HepG2 (cell line): ENCODE measurements at places on chromosomes 12 and 14.
A peak's percentile ranks its signal among the peaks of the same experiment; 100 is the strongest.

DNA sequence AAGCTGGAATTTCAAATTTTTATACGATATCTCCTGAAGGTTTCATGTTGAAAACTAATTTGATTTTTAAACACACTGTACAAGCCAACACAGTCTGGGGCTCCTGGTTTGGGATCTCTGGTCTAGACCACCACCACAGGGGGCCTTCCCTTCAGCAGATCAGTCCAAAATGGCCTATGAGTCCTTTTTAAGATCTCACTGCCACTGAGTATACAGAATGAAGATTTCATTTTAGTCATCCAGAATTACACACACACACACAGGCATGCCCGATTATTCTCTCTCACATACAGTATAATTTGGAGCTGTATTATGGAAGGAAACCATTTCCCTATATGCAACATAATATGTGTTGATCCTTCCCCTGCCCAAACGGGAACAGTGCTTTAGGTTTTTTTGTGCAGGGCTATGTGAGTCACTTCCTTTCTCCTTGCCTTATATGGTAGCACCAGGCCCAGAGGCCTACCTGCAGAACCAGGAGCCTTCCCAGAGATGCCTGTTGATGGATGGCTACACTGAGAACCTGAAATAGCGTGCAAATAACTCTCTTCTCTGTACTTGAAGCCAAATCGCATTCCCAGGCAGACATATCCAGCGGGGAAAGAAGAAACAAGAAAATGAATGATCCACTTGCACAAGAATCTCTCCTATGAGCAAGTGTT is 28.1 kb upstream of the WNK1 start:
- DNase-seq = no peak

DNA sequence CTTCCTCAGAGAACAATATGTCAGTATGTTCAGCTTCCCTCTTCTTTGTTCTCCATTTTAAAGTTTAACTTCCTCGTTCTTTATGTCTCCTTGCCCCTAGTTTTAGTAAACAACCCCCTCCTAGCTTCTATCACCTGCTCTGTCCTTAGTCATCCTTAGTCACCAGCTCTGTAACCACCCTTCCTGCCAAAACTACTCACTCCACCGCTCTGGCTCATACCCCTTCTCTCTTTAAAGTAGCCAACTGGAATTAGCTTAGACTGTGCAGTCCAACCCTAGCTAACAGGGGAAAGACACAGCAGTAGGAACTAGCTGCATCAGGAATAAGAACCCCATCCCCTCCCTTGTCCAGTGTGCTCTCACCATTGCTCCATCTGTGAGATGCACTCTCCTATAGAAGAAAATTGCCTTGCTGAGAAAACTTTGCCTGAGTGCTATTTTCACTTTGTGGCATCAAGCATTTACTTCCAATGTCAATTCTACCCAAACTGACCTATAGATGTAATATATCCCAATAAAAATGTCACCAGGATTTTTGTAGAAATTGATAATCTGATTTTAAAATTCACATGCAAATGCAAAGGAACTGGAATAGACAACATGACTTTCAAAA is 603.2 kb downstream of the C12orf50 start:
- no peak for DNase-seq

DNA sequence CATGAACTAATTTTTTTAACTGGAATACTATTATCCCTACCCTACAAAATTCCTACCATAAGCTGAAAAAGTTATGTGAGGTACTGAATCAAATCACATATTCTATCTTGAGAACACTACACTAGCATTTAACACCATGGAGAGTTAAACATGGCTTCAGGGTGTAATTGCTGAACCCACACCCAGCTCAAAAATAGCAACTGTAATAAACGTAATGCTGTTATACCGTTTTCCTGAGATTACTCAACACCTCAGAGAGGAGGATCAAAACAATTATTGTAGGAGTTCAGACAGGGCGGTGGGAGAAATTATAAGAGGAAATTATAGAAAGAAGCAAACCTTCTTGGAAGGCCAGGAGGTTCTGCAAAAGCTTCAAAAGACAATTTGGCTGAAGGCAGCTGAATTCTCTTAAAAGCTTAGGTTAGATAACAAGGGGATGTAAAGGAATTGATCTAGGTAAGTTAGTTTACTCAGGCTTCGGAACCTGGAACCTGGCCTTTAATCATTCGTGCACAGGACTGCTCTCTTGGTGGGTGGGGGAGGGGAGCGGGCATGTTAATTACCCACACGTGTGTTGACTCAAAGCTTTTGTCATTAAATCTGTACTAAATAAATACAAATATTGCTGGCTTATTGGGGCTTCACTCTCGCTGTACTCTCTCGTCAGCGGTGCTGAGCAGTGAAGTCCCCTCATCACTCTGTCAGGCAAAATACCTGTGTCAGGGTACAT is 12.1 kb upstream of the IPO8 start:
- no peak for DNase-seq

GRCh38 chr12:65689508-65689907 is 134.8 kb upstream of the HMGA2 start:
- no peak for DNase-seq

DNA sequence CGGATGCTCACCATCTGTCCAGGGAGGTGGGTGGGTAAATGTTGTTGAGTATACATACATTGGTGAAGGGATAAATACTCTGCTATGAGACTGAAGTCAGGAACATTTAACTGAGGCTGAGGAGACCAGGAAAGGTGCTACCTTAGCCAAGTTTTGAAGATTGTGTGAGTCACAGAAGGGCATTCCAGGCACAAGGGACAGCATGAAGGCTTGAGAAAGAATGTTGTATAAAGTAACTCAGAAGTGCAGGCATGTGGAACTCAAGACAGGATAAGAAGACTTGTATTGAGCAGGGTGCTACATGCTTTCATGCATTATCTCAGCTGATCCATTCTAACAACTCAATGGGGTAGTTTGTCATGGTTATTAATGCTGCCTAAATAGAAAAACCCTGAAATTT is 112.7 kb downstream of the IPO8 start:
- DNase-seq = no peak

GRCh38 chr12:93192878-93193277 is 184.8 kb upstream of the NUDT4 start:
- DNase-seq = no peak

GRCh38 chr14:81137316-81137715 is 83.4 kb downstream of the GTF2A1 start:
- no peak for DNase-seq

DNA sequence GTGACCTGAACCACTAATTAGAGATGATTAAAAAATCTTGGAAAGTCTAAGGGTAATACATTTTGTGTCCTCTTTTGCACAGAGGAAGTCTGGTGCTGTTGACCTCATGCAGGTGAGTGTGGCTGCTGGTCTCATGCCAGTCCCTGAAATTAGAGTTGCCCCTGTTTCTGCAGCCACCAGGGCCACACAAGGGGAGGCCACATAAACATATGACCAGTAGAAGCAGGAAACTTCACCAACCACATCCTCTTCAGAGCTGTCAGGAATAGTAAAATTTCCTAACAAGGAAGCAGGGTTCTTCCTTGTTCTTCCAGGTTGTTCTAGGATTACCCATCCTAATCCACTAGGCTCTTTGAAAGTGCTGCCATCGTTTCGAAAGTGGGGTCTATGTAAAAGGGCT is 28.3 kb downstream of the PSMA6 start:
- DNase-seq = no peak

DNA sequence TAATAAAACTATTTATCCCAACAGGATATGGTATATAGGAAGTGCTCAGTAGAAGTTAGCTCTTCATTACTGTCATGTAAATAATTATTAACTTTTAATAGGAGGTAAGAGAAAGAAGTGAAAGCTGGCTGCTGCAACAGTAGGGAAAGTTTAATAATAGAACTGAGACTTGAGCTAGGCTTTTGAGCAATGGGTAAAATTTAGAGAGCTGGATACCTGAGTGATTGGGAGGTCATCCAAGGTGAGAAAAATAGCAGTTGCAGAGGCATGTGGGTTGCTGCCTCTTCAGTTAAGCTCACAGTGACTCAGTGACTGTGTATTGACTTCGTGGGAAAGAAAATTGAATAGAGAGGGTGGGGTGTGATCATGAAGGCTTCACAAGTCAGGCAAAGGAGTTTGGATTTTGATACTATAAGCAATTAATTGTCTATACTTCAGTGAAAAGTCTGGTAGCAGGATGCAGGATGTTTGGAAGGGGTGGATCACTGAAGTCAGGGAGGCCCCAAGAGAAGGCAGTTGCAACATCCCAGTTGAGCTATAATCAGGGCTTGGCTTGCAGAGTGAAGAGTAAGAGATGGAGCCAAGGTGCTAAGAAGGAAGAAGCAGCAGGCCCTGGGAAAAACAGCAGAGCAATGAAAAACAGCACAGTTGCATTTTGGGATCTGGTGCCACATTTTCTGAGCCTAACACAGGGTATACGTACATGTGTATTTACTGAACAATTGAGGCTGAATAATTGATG is 172.0 kb upstream of the FRMD6 start:
- DNase-seq = no peak

DNA sequence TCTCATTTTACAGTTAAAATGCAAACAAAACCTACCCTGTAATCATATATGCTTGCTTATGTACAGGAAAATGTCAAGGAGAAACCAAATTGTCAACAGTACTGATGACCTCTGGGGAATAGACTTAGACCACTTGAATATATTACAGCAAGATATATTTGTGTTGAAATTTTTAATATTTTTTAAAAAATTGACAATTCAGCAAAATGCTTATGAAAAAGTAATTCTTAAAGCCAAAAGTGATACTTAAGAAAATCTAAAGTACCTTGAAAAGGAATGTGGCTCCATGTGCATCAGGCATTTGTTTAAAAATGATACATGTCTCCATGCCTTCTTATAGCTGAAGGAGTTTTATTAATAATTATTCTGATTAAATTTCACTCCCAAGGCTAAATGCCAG is 49.2 kb downstream of the PTPN21 start:
- DNase-seq = no peak

- no peak for DNase-seq
Measured at GRCh38 chr12:50477241-50477832, 27.4 kb upstream of the DIP2B start.

DNA sequence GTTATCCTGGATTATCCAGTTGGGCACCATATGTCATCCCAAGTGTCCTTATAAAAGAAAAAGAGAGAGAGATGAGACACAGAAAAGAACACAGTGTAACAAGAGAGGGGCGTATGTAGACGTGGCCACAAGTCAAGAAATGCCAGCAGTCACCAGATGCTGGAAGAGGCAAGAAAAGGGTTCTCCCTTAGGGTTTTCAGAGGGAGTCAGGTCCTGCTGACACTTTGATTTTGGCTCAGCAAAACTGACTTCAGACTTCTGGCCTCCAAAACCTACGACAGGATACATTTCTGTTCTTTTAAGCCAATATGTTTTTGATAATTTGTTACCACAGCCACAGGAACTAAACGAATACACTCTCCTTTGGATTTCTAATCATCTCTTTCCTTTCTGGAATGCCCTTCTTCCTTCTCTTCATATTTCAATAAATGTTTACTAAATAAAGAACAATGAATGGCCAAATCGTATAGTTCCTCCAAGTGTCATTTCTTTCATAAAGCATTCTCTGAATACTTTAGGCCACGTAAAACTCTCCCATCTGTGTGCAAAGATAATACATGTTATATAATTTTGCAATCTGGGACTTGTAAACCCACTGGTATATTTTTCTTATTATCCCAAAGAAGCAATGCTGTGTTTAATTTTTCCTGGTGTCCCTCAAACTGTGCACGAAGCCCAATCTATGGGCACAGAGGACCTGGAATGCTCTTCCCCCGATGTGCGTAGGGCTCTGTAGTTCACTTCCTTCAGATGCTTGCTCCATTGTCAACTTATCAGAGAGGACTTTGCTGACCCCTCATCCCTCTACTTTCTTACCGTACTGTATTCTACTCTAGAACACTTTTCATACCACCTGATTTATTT is 303.6 kb downstream of the CEP128 start:
- no peak for DNase-seq

GRCh38 chr14:49461529-49462401 is 124.4 kb downstream of the RPS29 start:
- DNase-seq = peak; percentile 69

- no peak for DNase-seq
Measured at GRCh38 chr14:35247777-35248475, 44.3 kb upstream of the PSMA6 start.

GRCh38 chr14:105943973-105944602 is 417.7 kb downstream of the TMEM121 start:
- peak; percentile 68 for DNase-seq

- no peak for DNase-seq
Measured at GRCh38 chr14:89794096-89794495, 160.4 kb downstream of the EFCAB11 start.

- no peak for DNase-seq
Measured at GRCh38 chr12:1912580-1913376, 5.7 kb downstream of the CACNA2D4 start.

DNA sequence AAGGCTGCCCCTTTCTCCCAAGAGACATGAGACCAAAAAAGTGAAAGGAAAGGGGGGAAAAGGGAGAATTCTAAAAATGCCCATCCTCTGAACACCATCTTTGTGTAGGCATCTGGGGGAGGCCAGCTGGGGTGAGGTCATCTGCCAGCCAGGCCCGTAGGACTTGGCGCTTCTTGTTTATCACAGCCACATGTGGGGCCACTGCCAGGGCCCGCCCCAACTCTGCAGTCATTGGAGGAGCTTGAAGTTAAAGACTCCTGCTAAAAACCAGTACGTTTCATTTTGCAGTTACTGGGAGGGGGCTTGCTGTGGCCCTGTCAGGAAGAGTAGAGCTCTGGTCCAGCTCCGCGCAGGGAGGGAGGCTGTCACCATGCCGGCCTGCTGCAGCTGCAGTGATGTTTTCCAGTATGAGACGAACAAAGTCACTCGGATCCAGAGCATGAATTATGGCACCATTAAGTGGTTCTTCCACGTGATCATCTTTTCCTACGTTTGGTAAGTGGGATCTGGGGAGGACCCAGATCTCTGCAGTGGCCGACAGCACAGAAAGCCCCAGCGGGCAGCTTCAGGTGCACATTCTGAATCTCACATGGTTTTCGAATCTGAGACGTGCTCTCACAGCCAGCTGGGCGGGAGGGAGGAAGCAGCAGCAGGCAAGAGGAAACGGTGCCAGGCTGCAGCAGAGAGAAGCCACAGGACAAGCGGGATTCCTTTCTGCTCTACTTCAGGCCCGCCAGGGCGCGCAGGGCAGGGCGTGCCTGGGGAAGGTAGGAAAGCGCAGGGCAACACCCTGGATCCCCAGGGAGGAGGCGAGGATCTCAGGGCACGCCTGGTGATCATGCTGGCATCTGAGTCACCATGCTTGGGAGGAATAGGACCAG is at the start of gene P2RX7:
Gene P2RX7 (plus strand): TSS at position 276 of the 881 bp plus-strand sequence. CDS start 95 bp downstream, at position 371.
- no peak for DNase-seq

DNA sequence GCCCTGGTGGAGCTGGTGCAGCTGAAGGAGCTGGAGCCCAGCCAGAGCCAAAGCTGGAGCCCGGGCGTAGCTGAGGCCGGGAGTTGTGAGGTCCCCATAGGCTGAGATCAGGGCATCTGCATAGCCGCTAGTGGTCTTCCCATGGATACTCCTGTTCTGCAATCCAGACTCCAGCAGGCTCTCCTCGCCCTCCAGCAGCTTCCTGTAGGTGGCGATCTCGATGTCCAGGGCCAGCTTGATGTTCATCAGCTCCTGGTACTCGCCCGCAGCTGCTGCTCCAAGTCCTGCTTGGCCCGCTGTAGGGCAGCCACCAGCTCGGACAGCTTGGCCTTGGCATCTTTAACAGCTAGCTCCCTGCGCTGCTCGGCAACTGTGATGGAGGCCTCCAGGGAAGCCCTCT is 966.1 kb downstream of the FSCB start:
- DNase-seq = peak; percentile 40
